T-helper 2 cell treated with Interferon-gamma antibody and Interleukin-4, amounts not matched to agents 5 μg/mL and 100 μg/mL, for 36 hours (primary cell): ENCODE measurements at places on chromosomes 3 and 15.
A peak's percentile ranks its signal among the peaks of the same experiment; 100 is the strongest.

DNA sequence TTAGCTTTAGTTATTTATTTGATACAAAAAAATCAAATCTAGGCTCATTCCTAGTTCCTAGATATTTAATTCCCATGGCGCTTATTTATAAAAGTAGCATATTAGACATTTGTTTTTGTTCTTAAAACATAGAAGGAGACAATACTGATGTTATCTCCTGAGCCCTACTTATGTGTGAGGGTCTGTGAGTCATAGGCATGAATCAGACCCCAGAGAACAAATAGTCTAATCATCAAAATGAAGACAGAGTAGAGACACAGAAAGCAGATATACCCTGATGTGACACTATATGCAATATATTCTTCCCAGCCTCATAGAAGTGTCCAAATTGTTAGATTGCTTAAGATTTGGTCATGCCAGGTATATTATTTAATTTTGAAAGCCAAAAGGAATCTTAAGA, 44.9 kb downstream of the PEX5L start:
- no peak for DNase-seq

DNA sequence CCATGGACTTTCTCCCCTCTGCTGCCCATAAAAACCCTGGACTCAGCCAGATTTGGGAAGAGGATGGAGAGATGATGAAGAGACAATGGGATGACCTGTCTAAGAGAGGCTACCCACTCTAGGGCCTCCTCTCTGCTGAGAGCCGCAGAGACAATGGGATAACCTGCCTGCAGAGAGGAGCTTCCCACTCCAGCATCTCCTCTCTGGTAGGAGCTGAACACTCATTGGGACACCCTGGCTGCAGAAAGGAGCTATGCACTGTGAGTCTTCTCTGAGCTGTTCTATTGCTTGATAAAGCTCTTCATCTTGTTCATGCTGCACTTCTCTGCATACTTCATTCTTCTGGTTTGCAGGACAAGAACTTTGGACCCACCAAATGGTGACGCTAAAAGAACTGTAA, 4.5 kb upstream of the XCR1 start:
- no peak for DNase-seq

DNA sequence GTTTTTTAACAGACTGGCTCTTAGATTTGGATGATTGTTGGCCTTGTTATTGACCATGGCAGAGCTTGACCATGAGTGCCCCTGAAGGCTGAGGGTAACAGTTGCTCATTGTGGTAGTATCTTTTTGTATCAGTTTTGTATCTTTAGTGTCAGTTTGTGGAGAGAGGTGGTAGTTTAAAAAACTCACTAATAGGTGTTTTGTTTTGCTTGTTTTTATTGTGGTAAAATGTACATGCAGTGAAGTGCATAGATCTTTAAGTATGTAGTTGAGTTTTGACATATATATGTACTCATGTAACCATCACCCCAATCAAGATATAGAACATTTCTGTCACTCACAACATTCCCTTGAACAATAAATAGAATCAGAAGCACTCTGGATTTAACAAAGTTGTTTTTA, 9.8 kb downstream of the GMPS start:
- no peak for DNase-seq

- DNase-seq: no peak
Observed at GRCh38 chr3:38168151-38169026, 3.1 kb downstream of the OXSR1 start.

- DNase-seq: no peak
Observed at GRCh38 chr3:127491323-127491722, 99.2 kb downstream of the TPRA1 start.

GRCh38 chr3:2838546-2839157, 271.5 kb downstream of the IL5RA start:
- no peak for DNase-seq

- DNase-seq: no peak
Observed at GRCh38 chr3:41241161-41241560, 41.9 kb downstream of the CTNNB1 start.

DNA sequence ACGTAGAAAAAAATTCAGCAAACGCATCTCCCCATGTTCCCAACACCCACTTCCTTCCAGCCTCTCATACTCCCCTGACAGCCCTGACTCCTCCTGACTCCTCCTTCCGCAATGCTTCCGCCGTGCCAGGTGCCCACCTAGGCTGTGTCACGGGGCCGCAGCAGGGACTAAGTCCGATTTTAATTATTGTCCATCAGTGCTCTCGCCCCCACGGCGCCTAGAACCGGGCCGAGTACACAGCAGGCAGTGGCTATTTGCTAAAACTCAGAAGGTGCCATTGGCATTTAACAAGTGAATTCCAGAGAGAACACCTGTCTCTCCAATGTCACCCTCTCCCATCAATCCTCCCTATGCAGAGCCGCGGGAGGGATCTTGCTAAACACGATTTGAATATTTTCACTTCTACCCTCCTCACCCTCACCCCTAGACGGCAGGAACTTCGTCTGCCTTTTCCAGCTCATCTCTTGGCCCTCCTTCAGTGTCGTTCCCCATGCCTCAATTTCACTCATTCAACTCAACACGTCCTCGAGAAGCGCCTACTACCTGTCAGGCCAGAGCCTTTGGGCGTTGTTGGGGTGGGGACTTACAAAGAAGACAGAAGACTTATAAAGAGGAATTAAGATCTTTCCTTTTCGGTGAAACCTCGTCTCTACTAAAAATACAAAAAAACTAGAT, 11.5 kb upstream of the SHF start:
- peak; percentile 42 for DNase-seq

DNA sequence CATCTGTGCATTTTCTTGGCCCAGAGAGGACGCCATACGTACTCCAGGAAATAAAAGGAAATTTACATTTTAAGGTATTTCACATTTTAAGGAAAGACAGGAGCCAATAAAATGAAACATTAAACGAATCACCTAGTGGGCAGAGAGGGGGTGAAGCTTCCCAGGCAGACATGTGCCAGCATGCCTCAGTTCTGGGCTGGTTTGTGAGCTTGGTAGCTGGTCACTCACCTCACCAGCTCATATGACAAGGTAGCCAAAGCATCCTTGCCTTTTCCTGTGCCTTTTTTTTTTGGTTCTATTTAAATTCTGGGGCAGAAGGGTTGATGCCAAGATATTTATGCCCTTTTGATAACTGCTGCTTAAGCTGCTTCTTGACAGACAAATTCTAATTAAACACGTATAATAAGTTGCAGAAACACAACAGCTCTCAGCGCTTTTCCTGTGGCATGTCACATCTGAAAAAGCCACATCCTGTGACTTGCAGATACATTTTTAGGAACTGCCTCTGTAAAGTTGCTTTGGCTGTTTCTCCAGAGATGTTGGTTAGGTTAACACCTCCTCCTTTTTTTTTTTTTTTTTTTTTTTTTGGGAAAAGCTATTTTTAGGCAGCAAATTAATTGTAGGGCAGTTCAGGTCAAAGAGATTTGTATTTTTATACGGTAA, 218.6 kb downstream of the PDCD6IP start:
- DNase-seq: no peak

- no peak for DNase-seq
Observed at GRCh38 chr15:52765785-52766184, 24.4 kb downstream of the ONECUT1 start.

DNA sequence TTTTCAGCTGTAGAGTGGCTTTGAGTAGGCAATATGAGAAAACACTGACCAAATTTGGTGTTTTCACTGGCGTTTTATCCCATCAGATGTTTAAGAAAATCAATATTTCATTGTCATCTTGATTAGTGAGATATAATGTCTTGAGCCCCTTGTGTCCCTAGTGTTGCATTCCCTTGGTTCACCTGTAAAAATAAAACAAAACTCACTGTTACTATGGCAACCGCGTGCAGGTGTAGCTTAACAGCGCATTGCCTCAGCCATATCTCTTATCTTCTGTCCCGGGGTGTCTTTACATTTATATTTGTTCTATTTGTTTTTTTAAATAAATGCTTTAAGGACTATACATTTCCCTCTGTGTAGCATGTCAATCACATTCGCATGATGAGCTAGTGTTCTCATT, 551.6 kb downstream of the ZIC1 start:
- no peak for DNase-seq

DNA sequence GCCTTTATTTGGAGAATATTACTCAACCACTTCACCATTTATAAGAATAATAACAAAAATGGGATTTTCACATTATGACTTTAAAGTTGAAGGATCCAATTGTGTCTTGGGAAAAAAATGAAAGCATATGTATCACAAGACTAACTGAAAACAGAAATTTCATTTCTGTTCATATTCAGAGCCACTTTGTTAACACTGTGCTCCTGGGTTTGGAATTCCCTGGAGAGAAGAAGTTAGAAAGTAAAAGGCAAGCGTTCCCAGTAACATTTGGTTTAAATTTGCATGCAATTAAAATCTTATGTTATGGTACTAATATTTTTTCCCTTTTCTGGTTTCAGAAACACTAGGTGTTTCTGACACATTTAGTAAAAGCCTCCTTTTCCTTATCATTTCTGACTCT, 230.8 kb downstream of the RBMS3 start:
- no peak for DNase-seq

DNA sequence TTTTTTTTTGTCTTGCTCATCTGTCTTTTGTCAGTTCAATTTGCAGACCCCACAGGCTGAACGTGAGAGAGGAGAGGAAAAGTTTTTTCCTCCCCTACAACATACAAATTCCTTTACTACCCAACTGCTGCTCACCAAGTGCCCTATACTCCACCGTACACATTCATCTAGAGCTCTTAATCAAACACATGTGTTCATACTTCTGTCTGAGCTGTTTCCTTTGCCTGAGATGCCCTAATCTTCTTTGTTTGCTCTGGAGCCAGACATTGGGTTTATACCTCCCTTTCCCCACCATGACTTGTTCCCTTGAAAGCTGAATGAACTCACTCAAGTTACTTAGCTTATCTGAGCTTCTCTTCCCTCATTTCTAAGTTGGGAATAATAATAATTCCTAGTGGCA, 122.7 kb upstream of the RASGRP1 start:
- DNase-seq: no peak

GRCh38 chr15:70669006-70669602, 94.3 kb downstream of the UACA start:
- DNase-seq: no peak

- DNase-seq: no peak
Observed at GRCh38 chr3:177141471-177141870, 55.8 kb downstream of the TBL1XR1 start.

DNA sequence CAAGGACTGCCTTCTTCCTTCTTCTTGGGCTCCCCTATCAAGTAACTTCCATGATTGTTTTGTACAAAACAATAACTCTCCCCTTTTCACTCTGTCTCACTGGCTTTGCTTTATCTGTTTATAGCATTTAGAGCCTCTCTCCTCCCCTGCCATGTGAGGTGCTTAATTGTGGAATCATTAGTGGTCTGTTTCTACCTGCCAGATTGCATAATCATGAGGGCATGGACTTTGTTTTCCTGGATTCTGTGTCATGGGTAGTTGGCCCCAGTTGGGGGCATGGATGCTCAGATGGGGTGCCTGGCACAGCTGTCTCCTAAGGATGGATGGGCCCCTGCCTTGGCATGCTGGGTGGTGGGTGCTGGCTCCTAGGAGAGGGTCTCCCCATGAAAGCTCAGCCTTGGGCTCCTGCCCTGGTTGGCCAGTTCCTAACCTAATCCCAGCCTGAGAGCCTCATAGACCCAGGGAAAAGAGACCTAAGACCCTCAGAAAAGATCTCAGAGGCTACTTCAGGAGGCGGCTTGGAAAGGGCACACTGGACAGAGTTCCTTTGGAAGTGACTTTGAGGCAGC, 8.0 kb upstream of the CTXND1 start:
- DNase-seq: no peak

DNA sequence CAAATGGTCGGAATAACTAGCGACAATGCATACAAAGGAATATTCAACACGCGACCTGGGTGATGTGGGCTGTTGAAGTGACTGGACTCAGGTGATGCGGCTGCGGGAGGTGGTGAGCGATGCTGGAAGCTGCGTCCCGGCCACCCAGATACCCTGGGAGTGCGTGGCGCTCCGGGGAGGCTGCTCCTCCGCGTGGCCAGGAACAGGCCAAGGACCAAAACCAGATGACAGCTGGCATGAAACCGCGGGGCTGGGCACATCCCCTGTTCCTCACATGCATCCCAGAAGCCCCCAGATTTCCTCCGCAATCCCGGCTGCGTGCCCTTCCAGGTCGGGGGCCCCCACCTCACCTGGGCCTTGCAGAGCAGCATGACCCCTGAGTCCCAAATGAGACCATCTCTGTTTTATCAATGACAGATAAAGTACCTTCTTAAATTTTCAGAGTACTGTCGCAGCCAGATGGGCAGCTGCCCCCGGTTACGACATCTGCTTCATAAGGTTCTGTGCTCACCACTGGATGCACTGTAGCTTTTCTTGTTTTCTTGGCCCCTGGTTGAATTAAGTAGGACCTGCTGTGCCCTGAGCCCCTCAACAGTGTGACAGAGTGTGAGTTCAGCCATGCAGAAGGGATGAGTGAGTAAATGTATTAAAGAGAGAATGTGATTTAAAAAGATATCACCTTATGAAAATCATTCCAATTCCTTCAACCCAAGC, 278.2 kb downstream of the GABRG3 start:
- DNase-seq: no peak

GRCh38 chr3:185734725-185735096, 90.1 kb downstream of the IGF2BP2 start:
- no peak for DNase-seq

DNA sequence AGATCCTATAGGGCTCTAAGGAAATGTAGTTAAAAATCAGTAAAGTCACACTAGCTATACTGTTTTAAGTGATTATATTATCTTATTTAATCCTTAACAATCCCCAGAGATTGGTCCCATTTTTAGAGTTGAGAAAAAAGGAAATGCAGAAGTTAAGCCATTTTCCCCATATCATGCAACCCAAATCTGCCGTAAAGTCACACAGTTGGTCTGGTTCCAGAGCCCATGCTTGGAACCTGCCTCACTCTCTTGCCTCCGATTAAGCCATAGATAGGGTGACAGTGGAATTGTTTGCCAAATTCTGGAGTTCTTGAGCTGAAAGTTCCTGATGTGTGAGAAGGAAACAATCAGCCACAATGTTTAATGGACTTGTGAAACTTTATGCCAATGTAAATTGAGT, 2.3 kb upstream of the P2RY13 start:
- DNase-seq: no peak

- DNase-seq: no peak
Observed at GRCh38 chr3:64801856-64802255, 114.1 kb upstream of the ADAMTS9 start.

DNA sequence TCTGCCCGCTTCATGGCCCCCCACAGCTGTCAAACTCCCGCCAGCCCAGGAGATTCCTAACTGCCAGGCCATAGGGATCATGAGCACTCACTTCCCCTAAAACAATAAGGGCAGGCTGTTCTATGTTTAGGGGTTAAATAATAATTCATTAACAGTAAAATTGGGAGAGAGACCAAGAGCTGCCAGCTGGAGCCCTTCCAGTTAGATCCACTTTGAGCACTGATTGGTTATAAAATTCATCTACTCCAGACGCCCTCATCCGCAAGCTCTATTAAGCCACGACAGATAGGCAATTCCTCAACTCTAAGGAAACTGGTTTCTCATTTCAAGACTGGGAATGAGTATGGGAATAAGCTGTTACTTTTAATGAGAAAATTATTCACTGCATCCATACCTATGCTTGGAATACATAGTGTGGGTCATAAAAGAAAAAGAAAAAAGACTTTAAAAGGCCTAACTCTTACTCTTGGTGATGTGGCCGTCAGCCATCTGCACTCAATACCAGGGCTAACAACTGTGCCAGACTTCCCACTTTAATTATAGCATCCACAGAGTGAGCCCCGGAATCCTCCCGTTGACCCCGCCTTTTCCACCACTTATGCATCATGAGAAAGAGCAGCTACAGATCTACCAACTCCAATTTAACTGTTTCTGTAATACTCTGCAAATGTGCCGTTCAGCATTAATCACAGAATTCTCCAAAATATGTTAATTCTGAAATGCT, 44.5 kb downstream of the IL17RD start:
- DNase-seq: no peak
